ENCODE measurements at places on chromosomes 6 and 20.

GRCh38 chr6:167786853-167787675 lies 39.6 kb upstream of the AFDN start:
- no peak for DNase-seq

GRCh38 chr6:91608428-91608827 lies 1021.6 kb upstream of the MAP3K7 start:
- no peak for DNase-seq

DNA sequence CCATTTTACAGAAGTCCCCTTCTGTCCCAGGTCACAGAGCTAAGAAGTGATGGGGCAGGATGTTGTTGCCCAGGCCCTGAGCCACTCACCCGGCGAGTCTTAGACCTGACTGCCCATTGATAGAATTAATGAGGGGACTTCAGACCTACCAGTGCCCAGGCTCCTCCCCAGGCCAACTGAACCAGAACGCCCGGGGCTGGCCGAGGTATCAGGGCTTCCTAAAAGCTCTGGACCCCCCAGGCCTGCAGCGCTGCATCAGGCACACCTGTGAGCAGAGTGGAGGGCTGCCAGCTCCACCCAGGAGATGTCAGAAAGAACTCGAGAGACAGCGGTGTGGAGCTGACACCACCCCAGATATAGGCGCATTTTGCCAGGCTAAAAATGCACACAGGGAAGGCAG lies 3.5 kb downstream of the GPR31 start:
- no peak for DNase-seq

DNA sequence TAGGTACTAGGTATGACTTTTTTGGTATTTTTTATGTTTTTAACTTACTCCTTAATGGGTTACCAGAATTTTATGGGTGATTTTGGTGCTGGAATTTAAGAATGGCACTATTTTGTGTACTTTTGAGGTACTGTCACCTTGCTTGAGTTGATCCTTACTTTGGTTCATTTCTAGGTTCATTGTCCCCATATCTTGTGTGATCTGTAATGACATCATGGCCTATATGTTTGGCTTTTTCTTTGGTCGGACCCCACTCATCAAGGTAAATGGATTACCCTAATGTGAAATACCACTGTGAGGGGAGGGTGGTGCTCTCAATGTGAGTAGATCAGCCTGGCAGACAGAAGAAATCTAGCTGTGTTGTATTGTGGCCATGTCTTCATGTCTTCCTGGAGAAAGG lies 57.9 kb downstream of the CDS2 start:
- no peak for DNase-seq

- no peak for DNase-seq
Measured at GRCh38 chr6:46628498-46628897, 24.1 kb downstream of the CYP39A1 start.

DNA sequence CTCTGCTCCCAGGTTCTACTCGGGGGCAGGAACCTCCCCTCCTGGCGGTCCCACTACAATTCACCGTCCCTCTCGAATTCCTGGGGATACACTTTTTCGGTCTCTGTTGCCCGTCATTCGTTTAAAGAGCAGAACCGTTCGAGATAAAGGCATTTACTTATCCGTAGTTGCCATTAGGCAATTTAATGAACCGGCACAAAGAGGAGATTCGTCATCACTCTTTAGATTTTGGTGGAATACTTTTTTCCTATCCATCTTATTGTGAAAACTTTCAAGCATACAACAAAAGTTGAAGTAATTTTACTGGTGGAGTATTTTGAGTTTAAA lies 1.2 kb upstream of the CD24 start:
- no peak for DNase-seq

DNA sequence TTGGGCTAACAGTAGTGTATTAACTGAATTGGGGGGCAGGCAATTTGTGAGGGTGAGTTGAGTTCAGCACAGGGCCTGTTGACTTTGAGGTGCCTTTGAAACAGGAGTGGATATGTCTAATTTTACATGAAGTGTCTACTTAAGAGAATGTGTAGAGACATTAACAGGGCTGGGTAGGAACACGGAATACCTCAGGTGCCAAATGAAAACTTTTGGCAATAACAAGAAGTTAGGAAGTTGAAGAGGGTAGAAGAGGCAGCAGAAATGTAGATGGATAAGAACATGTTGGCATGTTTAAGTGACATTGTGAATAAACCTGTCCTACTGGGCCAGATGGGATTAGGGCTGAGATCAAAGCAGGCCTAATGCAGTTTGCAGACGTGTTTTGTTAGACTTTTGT lies 117.0 kb downstream of the SLC16A10 start:
- no peak for DNase-seq
